GM23338 (cell line): ENCODE measurements at places on chromosomes 11 and 22. TPM values are rescaled to one million over a fixed set of nuclear protein-coding genes. Genes with fewer than 3 reads are reported as not detected.

The CCDC73 gene
- 0.08 TPM in 1 of 2 replicates, not detected in the other for total RNA-seq

The KRTAP5-1 gene
- total RNA-seq = not detected in 2 replicates

The SCGB1A1 gene
- not detected in 2 replicates for total RNA-seq

The AQP11 gene
- 1.7 and 1.8 TPM in 2 replicates for total RNA-seq

The HYLS1 gene
- 13.1 and 14.6 TPM in 2 replicates for total RNA-seq

The PKP3 gene
- total RNA-seq = 18.7 and 23.0 TPM in 2 replicates

The MUC2 gene
- total RNA-seq = not detected in 2 replicates

The CPT1A gene
- 9.5 and 11.5 TPM in 2 replicates for total RNA-seq

- no peak overlapping the region for H3K4me3 ChIP-seq
- no peak for DNase-seq
- no peaks in the 10 kb centered on the region for H3K36me3 ChIP-seq
- H3K27me3 ChIP-seq = no peaks in the 10 kb centered on the region
- H3K27ac ChIP-seq = no peak overlapping the region
- no peaks in the 10 kb centered on the region for H3K4me1 ChIP-seq
Measured at GRCh38 chr22:47124451-47124881, 362.0 kb downstream of the TBC1D22A start.

DNA sequence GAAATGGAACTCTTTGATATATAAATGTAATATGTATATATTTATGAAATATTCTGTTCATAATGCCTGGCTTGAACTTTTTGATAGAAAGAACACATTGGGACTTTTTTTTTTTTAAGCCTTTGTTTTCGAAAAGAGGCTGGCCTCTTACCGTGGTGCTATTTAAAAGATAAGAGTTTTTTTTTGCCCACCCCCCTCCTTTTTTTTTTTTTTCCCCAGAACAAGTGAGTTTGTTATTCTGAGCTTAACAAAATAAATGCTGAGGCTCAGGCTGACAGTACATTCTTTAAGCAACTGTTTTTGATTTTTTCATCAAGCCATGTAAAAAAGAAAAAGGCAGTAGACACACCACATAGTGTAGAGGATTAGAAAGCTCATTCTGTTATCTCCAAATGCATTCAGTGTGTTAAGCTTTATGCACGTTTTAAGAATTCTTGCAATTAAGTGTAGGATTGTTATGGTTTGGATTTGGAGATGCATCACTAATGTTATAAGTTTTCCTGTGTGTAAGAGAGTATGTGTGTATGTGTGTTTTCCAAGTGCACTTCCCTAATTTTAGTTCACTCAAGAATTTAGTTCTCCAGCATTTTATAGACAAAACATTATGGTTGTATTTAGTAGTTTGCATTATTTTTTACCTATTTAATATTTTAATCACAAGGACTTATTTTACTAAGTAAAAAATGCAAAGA lies 12.0 kb downstream of the PDHX start:
- peaks cover 14% of the 10 kb centered on the region for H3K4me1 ChIP-seq
- H3K4me3 ChIP-seq = no peak overlapping the region
- H3K36me3 ChIP-seq = no peaks in the 10 kb centered on the region

DNA sequence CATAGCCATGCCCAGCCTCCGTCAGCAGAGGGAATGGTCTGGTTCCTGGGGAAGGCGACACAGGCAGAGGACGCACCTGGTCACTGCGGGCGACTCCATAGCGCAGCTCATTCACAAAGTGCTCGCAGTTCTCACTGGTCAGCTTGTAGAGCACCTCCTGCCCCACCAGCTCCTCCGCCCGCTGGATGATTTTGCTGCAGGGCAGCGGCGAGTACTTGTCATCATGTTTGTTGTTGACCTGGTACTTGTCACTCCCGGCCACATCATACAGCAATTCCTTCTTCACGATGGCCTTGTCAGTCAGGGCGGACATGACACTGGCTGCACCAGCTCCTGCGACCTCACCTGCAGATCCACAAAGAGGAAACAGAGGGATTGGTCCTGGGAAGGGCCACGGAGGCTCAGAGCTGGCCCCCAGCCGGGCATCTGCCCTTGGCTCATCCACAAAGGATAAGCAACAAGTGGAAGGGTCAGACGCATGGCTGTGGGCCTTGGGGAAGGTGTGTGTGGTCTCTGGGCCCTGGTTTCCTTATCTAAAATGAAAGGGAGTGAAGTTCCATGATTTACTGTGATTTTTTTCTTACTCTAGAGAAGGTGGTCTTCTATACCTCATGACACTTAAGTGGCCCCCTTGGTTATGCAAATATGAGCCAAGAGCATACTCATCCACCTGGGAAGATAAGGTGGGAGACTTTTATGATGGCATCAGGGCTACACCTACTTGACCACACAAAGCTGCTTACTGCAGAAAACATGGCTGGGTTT lies 24.0 kb downstream of the PLAAT3 start:
- no peaks in the 10 kb centered on the region for H3K27me3 ChIP-seq
- H3K36me3 ChIP-seq = peaks cover 26% of the 10 kb centered on the region
- H3K4me1 ChIP-seq = 0 out of 2 replicates have a peak, but pooled peaks cover 3% of the 10 kb centered on the region
- no peak for DNase-seq
- no peak overlapping the region for H3K4me3 ChIP-seq
- no peak overlapping the region for H3K27ac ChIP-seq

DNA sequence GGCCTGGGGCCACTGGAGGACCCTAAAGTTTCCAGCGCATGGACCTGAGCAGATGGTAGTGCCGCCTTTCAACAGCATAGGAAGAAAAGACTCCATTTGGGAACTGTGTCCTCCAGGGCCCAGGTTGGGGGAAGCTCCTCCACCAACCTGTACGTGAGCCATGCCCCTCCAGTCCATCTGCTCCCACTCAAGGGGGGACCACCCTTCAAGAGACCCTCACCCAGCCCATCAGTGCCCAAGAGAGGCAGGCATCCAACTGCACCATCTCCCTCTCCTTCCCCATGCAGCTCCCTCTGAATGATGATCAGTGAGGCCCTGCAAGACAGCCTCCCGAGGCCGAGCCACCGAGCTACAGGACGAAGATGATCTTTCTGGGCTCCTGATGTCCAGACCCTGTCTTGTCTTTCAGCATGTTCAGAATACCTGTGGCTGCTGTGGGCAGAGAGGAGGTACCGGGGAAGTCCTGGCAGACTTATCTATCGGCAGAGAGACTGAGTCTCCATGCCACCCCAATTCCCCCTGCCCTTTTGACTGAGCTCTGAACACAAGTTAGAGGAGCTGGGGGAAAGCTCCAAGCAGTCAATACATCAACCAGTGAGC lies 25.0 kb upstream of the JAM3 start:
- H3K36me3 ChIP-seq = no peaks in the 10 kb centered on the region
- peaks cover 4% of the 10 kb centered on the region; the same call in 1 of the 2 replicates for H3K4me1 ChIP-seq
- H3K27ac ChIP-seq = no peak overlapping the region
- H3K4me3 ChIP-seq = no peak overlapping the region
- H3K27me3 ChIP-seq = no peaks in the 10 kb centered on the region
- DNase-seq = no peak

DNA sequence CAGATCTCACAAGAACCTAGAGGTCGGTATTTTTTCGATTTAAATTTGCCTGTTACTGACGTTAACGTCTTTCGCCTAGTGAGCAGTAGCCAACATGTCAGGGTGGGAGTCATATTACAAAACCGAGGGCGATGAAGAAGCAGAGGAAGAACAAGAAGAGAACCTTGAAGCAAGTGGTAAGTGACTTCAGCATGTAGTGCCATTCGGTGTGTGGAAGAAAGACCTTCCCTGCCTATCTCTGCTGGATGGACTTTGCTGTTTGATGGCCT lies 750 bp downstream of the XRCC6 start:
- H3K4me1 ChIP-seq = peaks cover 15% of the 10 kb centered on the region
- H3K27ac ChIP-seq = peak overlapping the region; percentile 98
- no peaks in the 10 kb centered on the region for H3K27me3 ChIP-seq
- peaks cover 30% of the 10 kb centered on the region for H3K36me3 ChIP-seq
- H3K4me3 ChIP-seq = peak overlapping the region; percentile 80

GRCh38 chr22:19870153-19871022 lies 15.7 kb upstream of the GNB1L start:
- no peaks in the 10 kb centered on the region for H3K4me1 ChIP-seq
- no peaks in the 10 kb centered on the region for H3K36me3 ChIP-seq
- H3K27me3 ChIP-seq = no peaks in the 10 kb centered on the region
- H3K4me3 ChIP-seq = no peak overlapping the region
- no peak for DNase-seq

GRCh38 chr11:19735157-19735908 lies 22.7 kb downstream of the NAV2 start:
- H3K4me1 ChIP-seq = peaks cover 13% of the 10 kb centered on the region
- no peaks in the 10 kb centered on the region for H3K27me3 ChIP-seq
- no peak overlapping the region for H3K27ac ChIP-seq
- no peaks in the 10 kb centered on the region for H3K36me3 ChIP-seq

DNA sequence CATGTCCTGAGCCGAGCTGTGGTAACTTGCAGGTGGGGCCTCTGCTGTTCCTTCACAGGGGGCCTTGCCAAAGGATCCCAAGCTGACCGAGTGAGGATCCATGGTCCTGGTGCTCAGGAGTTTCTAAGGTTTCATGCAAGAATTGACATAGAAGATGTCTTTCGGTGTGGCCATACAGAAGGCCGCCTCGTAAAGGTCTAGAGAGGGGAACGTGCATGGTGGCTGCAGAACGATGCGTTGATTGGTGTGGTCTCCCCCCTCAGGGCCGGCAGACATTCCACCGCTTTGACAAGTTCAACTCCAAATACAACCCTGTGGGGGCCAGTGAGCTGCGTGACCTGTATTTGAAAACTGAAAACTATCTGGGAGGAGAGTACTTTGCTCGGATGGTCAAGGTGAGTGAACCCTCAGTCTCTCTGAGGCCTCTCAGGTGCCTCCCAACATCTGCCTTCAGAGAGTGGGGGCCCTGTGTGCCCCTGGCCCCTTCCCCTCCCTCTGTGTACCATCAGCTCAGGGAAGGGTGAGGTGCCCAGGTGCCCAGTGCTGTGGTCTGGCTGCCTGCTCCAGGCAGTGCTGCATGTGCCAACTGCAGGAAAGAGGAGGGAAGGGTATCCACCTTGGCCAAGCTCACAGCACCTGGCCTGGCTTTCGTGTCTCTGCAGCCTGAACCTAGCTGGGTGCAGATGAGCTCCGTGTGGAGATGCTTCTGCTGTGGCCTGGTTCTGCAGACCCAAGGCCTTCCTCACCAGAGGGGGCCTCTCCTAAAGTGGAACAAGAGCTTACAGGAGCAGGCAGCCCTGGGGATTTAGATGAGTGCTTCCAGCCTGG lies 39.8 kb downstream of the AMPD3 start:
- no peak for DNase-seq

DNA sequence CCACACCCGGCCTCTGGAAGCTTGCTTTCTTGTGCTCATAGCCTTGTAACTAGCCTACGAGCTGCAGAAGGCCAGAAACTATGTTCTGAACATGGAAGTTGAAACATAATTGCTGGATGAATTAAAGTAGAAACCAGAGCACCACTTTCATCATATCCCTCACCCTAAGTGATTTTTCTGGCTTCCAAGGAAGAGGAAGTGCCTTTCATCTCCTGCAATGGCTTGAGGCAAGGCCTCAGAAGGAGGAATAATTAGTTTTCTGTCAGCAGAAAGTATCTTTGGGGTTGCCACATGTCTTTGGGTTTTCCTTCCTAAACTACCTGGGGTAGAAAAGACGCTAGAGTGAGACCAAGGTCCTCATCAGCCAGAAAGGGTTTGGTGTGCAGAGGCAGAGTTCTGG lies 14.5 kb downstream of the RPL27A start:
- no peak overlapping the region for H3K4me3 ChIP-seq
- no peak overlapping the region for H3K27ac ChIP-seq
- no peaks in the 10 kb centered on the region for H3K27me3 ChIP-seq
- H3K36me3 ChIP-seq = peaks cover 18% of the 10 kb centered on the region
- DNase-seq = no peak
- peaks cover 40% of the 10 kb centered on the region for H3K4me1 ChIP-seq

DNA sequence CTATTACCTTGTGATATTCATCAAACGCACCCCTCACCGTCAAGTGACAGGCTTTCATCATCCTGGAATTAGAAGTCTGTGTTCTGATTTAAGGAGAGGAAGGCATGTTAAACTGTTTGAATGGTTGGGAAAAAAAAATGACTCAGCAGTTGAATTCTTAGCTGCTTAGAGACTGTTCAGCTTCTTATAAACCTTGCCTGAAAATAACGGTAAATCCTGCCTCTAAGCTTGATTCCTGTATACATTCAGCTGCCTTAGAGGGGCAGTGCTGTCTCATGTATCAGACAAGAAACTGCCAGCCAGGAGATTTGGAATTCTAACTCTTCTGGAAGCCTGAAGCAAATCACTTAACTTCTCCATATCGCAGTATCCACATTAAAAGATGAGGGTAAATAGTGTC lies 437.4 kb downstream of the JRKL start:
- no peak overlapping the region for H3K27ac ChIP-seq
- H3K36me3 ChIP-seq = no peaks in the 10 kb centered on the region
- no peak overlapping the region for H3K4me3 ChIP-seq
- H3K27me3 ChIP-seq = no peaks in the 10 kb centered on the region

- no peak overlapping the region for H3K27ac ChIP-seq
- no peak for DNase-seq
- no peaks in the 10 kb centered on the region; the same call in 1 of the 2 replicates for H3K4me1 ChIP-seq
- no peak overlapping the region for H3K4me3 ChIP-seq
- H3K27me3 ChIP-seq = no peaks in the 10 kb centered on the region
Measured at GRCh38 chr11:16770016-16770415, 31.6 kb downstream of the C11orf58 start.

DNA sequence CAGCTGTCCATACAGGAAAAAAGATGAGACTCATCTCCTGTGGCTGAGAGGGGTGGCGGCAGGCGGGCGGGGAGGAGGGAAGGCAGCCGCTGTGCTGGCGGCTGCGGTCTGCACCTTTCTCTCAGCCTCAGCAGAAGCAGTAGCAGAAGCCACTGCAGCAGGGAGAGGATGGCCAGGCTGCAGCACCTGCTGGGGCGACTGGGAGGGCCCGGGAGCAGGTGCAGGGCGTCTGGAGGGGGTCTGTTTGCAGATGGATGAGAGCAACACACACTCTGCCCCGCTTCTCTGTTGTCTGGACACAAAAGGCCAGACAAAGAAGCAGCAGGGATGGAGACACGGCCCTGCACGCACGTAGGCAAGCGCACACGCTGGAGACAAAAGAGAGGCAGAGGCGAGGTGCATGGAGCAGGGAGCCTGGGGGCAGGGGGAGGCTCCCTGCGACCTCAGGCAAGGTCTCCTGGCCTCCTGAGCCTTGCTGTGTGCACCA lies 9.3 kb upstream of the MIAT start:
- H3K4me1 ChIP-seq = peaks cover 68% of the 10 kb centered on the region
- no peaks in the 10 kb centered on the region for H3K27me3 ChIP-seq
- H3K36me3 ChIP-seq = no peaks in the 10 kb centered on the region
- H3K27ac ChIP-seq = peak overlapping the region; percentile 76
- peak; percentile 89 for DNase-seq
- H3K4me3 ChIP-seq = peak overlapping the region; percentile 43; the same call in 1 of the 2 replicates

DNA sequence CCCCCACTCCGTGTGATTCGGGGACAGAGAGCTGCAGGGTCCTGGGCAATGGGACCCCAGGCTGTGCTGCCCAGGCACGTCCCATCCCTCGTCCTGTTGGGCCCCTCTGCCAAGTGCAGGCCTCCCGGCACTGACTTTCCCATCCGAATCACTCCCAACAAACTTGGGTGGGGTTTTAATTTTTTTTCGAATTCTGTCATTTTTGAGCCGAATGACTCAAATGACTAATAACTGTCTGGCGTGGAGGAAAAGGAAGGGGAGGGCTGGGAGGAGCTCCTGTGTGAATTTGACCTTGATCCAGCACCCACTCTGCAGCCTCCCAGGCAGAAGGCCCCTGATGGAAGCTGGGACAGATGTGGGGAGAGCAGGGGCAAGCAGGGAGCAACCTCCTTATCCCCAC lies 1173.2 kb downstream of the BRD1 start:
- H3K4me1 ChIP-seq = no peaks in the 10 kb centered on the region
- H3K27me3 ChIP-seq = no peaks in the 10 kb centered on the region
- H3K27ac ChIP-seq = no peak overlapping the region
- no peaks in the 10 kb centered on the region for H3K36me3 ChIP-seq
- no peak for DNase-seq
- no peak overlapping the region for H3K4me3 ChIP-seq

- no peak for DNase-seq
- H3K4me3 ChIP-seq = no peak overlapping the region
- no peaks in the 10 kb centered on the region for H3K27me3 ChIP-seq
- no peaks in the 10 kb centered on the region; the same call in 1 of the 2 replicates for H3K4me1 ChIP-seq
- no peak overlapping the region for H3K27ac ChIP-seq
Measured at GRCh38 chr11:117438371-117439000, 110.8 kb downstream of the CEP164 start.
